ENCODE measurements at places on chromosomes 12 and 14.

GRCh38 chr14:44783901-44784300 lies 177.8 kb downstream of the KLHL28 start:
- no peak for DNase-seq

DNA sequence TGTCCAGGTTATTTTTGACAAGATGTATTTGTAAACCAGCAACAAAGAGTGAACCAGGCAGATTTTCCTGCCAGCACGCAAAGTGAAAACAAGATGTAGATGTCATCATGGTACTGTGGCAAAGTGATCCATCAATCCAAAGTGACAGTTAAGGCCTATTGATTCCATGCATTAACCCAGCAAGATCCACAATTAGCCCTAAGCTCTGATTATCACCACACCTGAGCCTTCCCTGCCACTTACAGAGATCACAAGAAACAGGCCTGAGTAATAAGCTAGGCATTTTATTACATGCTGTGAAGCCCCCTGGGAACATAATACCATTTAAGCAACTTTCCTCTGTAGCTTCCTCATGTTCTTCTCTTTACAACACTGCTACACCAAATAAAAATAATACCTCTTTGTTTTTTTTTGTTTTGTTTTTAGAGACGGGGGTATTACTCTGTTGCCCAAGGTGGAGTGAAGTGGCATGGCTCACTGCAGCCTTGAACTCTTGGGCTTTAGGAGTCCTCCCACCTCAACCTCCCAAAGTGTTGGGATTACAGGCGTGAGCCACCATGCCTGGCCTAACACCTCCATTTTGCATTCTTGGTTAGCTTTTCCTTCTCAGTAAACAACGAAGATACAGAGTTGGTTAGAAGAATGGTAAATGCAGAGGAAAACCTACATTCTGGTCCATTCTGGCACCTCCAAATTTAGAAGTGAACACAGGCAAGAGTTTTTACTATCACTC lies 85.5 kb downstream of the STON2 start:
- DNase-seq, result no peak

- no peak for DNase-seq
Measured at GRCh38 chr12:67539946-67540345, 108.6 kb upstream of the DYRK2 start.

GRCh38 chr12:116293687-116294453 lies 16.4 kb upstream of the MED13L start:
- no peak for DNase-seq

- no peak for DNase-seq
Measured at GRCh38 chr12:6377667-6377994, 2.3 kb upstream of the SCNN1A start.

GRCh38 chr12:96495155-96495554 lies 5.8 kb downstream of the CFAP54 start:
- DNase-seq, result no peak

DNA sequence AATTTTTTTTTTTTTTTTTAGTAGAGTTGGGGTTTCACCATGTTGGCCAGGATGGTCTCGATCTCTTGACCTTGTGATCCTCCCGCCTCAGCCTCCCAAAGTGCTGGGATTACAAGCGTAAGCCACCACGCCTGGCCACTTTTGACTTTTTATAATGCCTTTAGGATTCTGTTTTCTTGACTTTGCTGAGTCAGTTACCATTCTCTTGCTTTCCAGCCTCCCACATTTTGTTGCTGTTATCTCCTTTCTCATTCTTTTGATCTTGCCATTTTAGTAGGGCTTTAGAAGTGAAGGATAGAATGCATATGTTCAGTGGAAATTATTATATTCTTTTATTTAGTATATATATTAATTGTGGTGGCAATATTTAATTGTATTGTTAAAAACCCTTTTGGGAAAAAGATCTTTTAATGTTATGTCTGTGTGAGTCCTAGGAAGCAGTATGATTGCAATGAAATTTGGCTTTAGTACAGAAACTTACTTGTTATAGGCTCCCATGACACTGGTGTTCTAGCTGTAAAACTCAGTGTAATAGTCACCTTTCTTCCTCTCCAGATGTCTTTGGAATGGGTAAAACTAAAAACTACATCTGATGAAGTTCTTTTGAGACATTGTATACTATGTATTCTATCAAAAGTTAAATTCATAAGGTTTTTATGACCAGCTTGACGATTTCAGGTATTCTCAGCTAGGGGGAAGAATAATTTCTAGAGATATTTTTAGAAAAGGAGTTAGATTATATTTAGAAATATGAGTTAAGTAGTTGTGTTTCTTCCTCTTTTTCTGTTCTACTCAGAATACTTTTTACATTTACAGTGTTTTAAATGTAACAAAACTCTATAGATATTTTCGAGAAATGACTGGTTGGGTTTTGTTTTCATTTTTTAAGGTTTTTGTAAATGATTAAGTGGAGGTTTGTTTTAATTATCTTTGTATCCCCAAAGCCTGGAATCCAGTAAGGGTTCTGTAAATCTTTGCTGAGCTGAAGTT lies 74.7 kb downstream of the APAF1 start:
- DNase-seq, result no peak
